H7 (cell line): ENCODE measurements at places on chromosomes 4 and X. TPM values are rescaled to one million over a fixed set of nuclear protein-coding genes. Genes with fewer than 3 reads are reported as not detected.

- no peak for DNase-seq
Measured at GRCh38 chr4:104424989-104425388, 69.7 kb downstream of the CXXC4 start.

GRCh38 chrX:153473126-153473525, 2.8 kb upstream of the HAUS7 start:
- no peak for DNase-seq

DNA sequence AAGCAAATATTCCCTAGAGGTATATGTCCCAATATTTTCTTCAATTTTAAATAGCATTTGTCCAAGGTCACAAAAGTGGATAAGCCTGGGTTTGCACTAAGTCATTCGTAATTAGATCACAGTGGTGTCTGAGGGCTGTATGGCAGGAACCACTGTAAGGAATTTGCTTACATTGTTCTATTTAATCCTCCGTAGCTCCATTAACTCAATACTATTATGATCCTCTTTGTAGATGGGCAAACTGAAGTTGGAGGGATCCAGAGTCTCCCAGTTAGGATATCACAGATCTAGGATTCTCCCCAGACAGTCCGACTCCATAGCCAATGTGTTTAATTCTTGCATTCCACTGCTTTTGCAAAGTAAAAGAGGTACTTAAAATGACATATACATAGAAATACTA, 242.7 kb upstream of the DCAF8L1 start:
- DNase-seq: no peak

- peak; percentile 5 for DNase-seq
Measured at GRCh38 chr4:86296865-86297264, 63.0 kb downstream of the MAPK10 start.

GRCh38 chr4:151538963-151539362, 130.0 kb downstream of the FHIP1A start:
- no peak for DNase-seq

MAGEC1 gene
- not detected in 2 replicates for total RNA-seq

DNA sequence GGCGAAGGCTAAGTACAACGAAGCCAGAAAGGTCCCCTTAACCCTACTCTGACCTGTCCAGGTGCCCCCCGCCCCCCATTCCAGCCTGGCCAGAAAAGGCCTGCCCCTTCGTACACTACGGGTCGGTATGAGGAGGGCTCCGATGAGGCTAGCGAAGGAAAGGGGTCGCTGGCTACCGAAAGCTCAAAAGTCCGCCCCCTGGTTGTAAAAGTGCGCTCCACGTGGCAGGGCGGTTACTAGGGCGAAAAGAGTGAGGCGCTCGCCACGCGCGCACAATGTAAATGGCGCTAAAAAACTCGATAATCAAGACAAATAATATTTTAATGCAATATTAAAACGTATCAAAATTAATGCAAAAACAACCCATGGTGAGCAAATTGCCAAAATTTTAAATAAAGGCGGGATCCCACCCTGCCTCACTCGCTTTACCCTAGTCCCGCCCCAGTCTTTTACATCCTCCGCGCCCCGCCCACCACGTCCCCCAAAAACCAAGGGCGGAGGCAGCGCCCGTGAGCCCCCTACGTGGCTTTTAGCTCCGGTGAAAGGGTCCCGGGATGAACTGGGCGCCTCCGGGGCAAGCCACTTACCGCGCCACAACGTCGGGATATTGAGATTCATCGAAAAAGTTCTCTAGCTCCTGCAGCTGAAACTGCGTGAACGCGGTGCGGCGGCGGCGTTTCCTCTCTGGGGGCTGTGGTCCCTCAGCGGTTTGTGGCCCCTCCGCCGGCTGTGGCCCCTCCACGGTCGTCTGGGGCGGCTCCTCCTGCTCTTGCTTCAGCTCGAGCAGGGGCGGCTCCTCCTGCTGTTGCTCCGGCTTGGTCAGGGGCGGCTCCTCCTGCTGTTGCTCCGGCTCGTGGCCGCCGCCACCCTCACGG, 929 bp downstream of the ESX1 start:
- DNase-seq: peak; percentile 77

KLB gene
- total RNA-seq: 0.04 TPM in 1 of 2 replicates, not detected in the other

- DNase-seq: peak; percentile 86
Measured at GRCh38 chrX:93673056-93673868, at the start of gene NAP1L3. NAP1L3 (minus strand) TSS chrX:93673578; CDS start chrX:93673304, 274 bp downstream.

DNA sequence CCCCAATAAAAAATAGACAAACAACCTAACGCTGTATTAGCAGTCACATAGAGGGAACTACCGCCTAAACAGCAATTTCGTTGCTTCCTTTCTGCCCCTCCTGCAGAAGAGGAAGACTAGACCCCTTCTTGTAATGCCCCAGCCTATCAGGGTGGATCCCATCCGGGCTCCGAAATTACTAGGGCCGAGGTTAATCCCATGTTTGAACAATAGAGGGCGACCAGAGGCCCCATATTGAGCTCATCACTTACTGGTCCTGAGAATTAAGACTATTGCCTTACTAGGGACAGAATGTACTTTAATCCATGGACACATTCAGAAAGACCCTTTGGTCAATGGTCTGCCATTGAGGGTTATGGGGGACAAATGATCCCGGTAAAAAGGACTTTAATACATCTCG, 11.8 kb upstream of the ZNF630 start:
- DNase-seq: peak; percentile 67

GRCh38 chr4:136863756-136864155, 668.5 kb downstream of the PCDH18 start:
- no peak for DNase-seq

- no peak for DNase-seq
Measured at GRCh38 chr4:37742149-37742548, 56.0 kb upstream of the RELL1 start.

PLP2 gene
- total RNA-seq: 1.1 and 1.5 TPM in 2 replicates

GRCh38 chr4:150582146-150582872, at the start of gene MAB21L2:
MAB21L2 (plus strand) TSS chr4:150582151; CDS start chr4:150583030, 879 bp downstream.
- peak; percentile 19 for DNase-seq

DNA sequence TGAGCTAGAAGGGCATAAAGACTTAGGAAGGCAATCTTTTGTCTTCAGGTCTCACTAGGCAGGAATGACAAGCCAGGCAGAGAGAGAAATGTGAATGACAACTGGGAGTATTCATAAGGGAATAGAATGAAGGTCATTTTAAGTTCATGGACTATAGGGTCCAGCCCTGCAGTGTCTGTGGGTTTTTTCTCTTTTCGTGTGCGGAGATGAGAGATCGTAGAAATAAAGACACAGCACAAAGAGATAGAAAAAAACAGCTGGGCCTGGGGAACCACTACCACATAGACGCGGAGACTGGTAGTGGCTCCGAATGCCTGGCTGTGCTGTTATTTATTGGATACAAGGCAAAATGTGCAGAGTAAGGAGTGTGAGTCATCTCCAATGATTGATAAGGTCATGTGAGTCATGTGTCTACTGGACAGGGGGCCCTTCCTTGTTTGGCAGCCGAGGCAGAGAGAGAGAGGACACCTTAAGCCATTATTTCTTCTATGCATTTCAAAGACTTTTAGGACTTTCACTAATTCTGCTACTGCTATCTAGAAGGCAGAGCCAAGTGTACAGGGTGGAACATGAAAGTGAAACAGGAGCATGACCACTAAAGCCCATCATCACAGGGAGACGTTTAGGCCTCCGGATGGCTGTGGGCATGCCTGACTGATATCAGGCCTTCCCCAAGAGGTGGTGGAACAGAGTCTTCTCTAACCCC, 921.8 kb upstream of the PCDH10 start:
- DNase-seq: no peak

SGMS2 gene
- total RNA-seq: 0.17 and 0.37 TPM in 2 replicates

- no peak for DNase-seq
Measured at GRCh38 chr4:141174457-141174856, 41.2 kb upstream of the RNF150 start.
